Caki2 (cell line): ENCODE measurements at places on chromosomes 3 and 15.

DNA sequence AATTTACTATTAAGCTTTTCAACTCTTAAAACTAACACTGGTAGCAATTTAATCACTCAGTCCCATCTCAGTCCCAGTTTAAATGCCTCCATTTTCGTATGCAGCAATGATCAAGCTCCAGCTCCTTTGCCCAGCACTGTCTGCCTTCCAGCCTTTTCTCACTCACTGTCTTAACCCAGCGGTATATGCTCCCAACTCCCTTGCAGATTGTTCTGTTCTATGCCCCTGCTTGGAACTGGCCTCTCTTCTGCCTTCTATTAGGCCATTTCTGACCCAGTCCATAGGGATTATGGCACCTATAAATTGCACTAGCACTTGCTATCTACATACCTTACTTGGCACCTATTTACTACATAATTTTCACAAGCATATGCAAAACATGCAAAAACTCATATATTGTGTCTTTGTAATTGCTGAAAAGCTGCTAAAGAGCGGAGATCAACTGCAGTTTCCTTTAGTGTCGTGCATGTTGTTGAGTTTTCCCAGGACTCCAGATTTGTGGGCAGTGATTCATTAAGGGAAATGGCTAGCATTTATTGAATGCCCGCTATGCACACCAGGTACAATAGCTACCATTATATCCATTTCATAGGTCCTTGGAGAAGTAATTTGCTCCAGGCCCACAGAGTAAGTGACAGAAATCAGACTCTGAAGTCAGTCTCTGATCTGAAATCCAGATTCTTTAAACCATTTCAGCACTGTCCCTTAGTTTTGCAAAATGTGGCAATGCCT is 24.4 kb downstream of the CRBN start:
- no peak for DNase-seq

DNA sequence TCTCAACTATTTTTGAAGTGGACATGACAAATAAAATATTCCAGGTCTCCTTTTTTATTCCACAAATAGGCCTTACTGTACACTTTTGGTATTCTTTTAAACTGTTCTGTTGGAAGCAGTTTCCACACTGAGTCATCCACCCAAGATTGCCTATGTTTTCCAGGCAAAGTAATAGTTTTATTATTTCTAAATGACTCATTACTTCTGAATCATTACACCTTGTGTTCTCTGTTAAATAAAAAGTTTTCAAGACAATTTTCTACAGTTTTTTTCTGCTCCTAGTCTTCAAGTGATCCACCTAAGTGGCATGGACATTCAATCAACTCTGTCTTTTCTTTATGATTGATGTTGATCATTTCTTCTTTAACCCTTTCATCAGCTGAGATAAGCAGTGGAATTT is 26.5 kb downstream of the PPP2R3A start:
- peak; percentile 40 for DNase-seq

GRCh38 chr3:55174747-55175146 is 246.9 kb upstream of the LRTM1 start:
- no peak for DNase-seq

GRCh38 chr3:37338500-37338899 is 164.1 kb upstream of the LRRFIP2 start:
- no peak for DNase-seq

- DNase-seq, result peak; percentile 16
These were observed 122.2 kb upstream of the DCBLD2 start for GRCh38 chr3:99023590-99024192.

DNA sequence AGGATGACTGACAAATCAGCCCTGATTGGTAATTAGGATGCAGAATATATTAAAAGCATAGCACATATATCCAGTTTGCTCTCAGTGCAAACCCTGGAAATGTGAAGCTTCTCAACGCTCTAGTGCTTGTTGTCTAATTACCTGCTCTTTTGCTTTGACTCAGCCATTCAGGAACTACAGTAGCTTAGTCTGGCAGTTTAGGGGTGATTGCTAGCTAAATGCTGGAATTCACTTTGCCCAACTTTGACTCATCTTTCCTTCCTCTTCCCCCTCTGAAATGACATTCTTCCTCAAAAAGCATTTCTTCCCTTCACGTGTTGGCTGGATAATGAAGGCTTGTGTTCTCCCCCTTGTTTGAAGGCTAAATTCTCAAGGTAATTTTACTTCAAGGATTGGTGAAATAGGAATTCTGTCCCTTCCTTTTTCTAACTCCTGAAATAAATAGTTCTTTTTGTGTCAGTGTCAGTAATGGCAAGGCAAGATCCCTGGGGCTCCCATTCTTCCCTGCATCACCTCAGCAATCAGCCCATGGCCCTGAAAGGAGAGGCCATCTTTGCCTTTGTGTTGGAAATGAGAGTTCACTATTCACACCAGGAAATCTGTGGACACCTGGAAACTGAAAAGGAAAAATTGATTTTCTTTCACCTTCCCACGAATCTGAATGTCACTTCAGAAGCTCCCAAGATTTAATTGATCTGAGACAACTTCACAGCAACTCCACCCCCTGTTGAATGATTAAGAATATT is 103.6 kb downstream of the ECT2 start:
- no peak for DNase-seq

DNA sequence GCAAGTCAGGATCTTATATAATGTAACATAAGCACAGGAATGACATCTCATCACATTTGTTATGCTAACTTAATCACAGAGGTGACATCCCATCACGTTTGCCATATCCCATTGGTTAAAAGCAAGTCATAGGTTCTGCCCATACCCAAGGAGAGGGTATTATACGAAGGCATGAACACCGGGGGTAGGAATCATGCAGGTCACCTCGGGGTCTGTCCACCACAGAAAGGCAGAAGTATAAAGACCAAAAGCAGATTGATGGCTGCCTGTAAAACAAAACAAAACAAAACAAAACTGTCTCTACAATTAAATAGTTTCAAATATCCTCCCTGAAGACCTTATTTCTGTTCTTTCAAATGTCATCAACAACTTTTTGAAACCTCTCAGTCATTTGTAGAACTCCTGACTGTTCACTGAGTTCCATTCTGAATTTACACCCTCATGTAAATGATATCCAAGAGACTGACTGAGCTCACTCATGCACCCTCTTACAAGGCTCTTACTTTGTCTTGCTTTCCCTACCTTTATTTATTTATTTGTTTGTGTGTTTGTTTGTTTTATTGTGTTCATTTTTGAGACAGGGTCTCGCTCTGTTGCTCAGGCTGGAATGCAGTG is 22.7 kb upstream of the ZNF639 start:
- no peak for DNase-seq
